ENCODE measurements at places on chromosomes 2 and 18. TPM values are rescaled to one million over a fixed set of nuclear protein-coding genes. Genes with fewer than 3 reads are reported as not detected.

The MAL gene
- 4.1 TPM for total RNA-seq

The FTCDNL1 gene
- total RNA-seq: 2.3 TPM

The ERFE gene
- 3.8 TPM for total RNA-seq

The FOSL2 gene
- total RNA-seq: 187 TPM

The TMEM247 gene
- not detected for total RNA-seq

The SLC30A3 gene
- total RNA-seq: not detected

The SP140L gene
- total RNA-seq: 2.1 TPM

The LGALSL gene
- total RNA-seq: 17.7 TPM

The MARCO gene
- 0.07 TPM for total RNA-seq

The ALLC gene
- total RNA-seq: not detected

The REG3G gene
- total RNA-seq: not detected

The DSG4 gene
- total RNA-seq: not detected

The LRRC30 gene
- total RNA-seq: not detected

The ALPI gene
- not detected for total RNA-seq

The LOXL3 gene
- 0.34 TPM for total RNA-seq

The TYW5 gene
- 14.1 TPM for total RNA-seq

The CGREF1 gene
- total RNA-seq: 1.0 TPM

The ZNF24 gene
- 35.5 TPM for total RNA-seq

The TEX44 gene
- not detected for total RNA-seq

The SPEG gene
- total RNA-seq: 4.1 TPM

The UGT1A3 gene
- not detected for total RNA-seq

The IL1RL1 gene
- total RNA-seq: 53.3 TPM

The FMNL2 gene
- total RNA-seq: 51.9 TPM

The CFAP65 gene
- not detected for total RNA-seq

The ASAP2 gene
- 25.6 TPM for total RNA-seq

The AFTPH gene
- total RNA-seq: 87.1 TPM

The PEX13 gene
- 71.2 TPM for total RNA-seq

The GPC1 gene
- 74.5 TPM for total RNA-seq

The ZNF521 gene
- total RNA-seq: 0.07 TPM

The VIT gene
- not detected for total RNA-seq

The C2orf49 gene
- 38.6 TPM for total RNA-seq

The BCL2 gene
- 1.8 TPM for total RNA-seq

The SH3BP4 gene
- 35.2 TPM for total RNA-seq

The DLX2 gene
- 0.28 TPM for total RNA-seq

The CHST10 gene
- 0.34 TPM for total RNA-seq

The GPAT2 gene
- under 0.01 TPM for total RNA-seq

The RAD51AP2 gene
- total RNA-seq: 0.34 TPM

The HOXD3 gene
- not detected for total RNA-seq

The SERPINB2 gene
- total RNA-seq: 182 TPM

The NFATC1 gene
- 1.0 TPM for total RNA-seq

The STK39 gene
- 22.1 TPM for total RNA-seq

The GTF3C2 gene
- 26.0 TPM for total RNA-seq

The VWC2L gene
- 0.07 TPM for total RNA-seq

Measured in nasal cavity respiratory epithelium epithelial cell of viscerocranial mucosa (primary cell).